ENCODE measurements at places on chromosomes 16 and 17.

DNA sequence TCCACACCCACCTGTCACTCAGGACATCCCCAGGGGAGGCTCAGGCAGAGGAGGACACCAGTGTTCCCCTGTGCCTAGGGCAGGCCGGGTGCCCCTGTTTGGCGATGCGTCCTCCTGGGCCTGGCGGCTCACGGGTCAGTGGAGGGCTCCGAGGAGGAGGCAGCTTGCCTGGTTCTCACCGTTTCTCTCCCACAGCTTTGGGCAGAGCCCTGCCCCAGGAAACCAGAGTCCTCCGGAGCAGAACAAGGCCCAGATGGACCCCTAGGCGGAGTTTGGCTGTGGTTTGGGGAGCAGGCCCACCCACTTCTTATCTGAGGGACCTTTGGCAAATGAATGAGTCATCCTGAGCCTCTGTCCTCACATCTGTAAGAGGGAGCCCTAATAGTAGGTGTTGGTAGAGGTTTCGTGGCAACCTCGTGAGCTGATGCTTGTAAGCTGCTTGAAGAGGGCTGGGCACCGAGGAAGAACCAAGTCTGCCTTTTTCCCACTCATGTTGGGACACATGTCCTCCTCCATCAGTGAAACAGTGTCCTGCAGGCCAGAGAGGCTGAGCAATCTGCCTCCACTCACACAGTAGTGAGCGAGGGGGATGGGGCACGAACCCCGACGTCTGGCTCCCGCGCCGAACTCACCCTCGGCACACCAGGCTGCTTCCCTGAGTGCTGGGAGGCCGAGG, 247.0 kb upstream of the CIBAR2 start:
- DNase-seq: no peak

- DNase-seq: no peak
These were observed 69.2 kb downstream of the CDC27 start for GRCh38 chr17:47119746-47120520.

DNA sequence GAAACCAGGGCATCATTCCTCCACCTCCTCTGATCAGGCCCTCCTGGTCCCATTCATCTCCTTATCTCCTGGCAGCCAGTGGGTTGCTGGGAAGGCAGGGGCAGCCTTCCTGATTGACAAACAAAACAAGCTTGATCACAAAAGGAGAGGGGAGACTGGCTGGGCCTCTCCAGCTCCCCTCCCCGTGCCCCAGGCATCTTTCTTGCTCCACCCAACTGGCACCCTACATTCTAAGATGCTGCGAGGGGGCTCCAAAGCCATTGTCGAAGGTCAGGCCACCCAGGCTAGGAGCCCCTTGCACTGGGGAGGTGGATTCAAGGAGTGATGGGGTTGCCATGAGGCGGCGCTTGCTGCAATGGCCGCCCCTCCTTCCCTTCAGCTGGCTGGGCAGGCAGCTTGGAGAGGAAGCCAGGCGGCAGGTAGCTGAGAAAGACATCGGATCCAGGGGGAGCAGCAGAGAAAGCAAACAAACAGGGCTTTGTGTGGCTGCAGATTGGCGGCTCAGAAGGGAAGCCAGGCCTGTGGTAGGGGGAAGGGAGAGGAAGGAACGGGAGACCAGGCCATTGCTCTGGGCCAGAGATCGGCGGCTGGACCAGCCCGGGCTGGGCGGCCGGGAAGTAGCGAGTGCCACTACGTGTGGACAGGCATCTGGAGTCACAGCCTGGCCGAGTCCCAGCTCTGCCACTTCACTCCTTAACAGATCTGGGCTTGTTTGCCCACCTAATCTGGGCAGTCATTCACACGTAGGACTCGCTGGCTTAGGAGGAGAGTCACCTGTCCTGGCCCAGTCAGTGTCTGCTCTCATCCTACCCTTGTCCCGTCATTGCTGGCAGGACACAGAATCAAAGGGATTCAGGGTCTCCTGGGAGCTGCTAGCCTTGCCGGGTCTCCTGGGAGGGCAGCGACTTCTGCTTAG, 12.3 kb downstream of the RAI1 start:
- no peak for DNase-seq

GRCh38 chr17:48335146-48335784, 94.7 kb downstream of the SKAP1 start:
- no peak for DNase-seq

DNA sequence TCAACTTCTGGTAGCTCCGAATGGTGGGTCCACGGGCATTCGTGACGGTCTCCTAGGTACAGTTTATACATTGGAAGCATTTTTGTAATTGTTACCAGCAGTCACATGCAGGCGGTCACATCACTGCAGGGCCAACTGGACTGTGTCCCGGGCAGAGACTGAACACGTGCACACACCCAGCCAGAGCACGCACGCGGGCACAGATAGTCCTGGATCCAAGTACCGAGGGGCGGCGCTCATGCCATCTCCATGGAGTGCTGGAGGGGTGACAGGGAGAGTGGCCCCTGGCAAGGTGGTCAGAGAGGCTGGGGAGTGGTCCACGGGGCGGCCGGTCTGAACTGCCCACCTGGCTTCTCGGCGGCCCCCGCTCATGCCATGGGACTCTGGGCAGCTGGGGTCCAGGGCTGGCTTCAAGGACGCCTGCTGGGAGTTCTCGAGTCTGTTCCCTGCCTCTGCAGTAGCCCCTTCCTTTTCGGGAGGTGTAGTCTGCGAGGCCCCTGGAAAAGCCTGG, 34.2 kb downstream of the BAIAP2 start:
- no peak for DNase-seq
